Putamen (tissue), 1 donor: ENCODE measurements at places on chromosomes 5 and 9.

DNA sequence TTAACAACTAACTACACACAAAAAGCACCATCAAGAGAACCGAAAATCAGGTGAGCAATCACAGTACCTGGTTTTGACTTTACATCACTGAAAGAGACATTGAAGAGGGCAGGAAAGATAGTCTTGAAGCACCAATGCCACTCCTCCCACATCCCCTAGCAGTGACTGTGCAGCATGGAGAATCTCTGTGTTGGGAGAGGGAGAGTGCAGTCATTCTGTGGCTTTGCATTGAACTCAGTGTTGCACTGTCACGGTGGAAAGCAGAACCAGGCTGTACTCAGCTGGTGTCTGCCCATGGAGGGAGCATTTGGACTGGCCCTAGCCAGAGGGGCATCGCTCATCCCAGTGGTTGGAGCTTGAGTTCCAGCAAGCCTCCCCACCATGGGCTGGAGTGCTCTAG is 40.4 kb downstream of the C5 start:
- no peak for DNase-seq

GRCh38 chr5:130109152-130109551 is 204.9 kb downstream of the CHSY3 start:
- peak; percentile 33 for DNase-seq

GRCh38 chr9:2872931-2873323 is 29.0 kb upstream of the PUM3 start:
- DNase-seq = no peak

GRCh38 chr5:119179857-119180641 is 109.2 kb downstream of the DMXL1 start:
- no peak for DNase-seq

DNA sequence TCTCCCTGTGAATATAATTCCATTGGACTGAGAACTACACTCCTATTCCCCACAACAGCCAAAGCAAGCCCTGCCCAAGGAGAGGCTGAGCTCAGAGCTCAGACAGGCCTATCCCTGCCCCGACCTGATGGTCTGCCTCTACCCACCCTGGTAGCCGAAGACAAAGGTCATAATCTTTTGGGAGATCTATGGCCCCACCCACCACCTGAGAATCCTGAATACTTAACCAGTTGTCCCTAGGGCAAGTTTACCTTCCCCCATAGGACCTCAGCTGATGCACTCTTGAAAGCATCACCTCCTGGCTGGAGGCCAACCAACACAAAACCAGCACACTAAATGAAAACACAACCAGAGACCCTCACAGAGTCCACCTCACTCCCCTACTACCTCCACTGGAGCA is 167.5 kb downstream of the PRR16 start:
- no peak for DNase-seq

DNA sequence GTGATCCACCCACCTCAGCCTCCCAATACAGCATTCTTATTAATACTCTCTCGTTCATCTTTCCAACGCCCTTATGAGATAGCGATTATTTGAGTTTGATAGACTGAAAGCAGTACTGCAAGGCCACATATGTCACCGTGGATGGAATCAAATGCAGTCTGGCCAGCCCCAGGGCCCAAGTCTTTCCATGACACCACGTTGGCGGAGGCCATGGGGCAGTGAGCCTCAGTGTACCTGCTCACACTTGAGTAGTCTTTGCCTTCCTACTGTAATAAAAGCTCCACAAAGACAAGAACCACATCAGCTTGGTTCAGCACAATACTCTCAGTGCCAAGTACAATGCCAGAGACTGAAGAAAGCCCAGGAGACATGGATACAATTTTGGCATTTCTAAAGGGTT is 88.5 kb downstream of the TTLL11 start:
- no peak for DNase-seq

DNA sequence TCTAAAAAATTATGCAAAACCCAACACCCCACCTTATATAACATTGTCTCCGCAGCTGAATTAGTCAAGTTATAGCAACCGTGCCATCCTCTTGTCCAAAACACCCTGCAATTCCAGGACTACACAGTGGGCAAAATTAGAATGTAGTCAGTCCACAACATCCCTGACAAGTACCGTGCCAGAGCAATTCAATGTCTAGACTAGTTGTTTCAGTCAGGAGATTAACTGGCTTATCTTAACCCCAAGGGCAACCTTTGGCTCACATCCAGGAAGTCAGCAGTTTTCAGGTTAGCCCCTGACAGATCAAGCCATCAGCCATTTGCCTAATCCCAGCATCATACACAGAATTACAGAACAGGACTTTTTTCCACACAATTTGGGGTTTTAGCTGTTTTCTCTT is 240.8 kb upstream of the TMEM161B start:
- DNase-seq = no peak

DNA sequence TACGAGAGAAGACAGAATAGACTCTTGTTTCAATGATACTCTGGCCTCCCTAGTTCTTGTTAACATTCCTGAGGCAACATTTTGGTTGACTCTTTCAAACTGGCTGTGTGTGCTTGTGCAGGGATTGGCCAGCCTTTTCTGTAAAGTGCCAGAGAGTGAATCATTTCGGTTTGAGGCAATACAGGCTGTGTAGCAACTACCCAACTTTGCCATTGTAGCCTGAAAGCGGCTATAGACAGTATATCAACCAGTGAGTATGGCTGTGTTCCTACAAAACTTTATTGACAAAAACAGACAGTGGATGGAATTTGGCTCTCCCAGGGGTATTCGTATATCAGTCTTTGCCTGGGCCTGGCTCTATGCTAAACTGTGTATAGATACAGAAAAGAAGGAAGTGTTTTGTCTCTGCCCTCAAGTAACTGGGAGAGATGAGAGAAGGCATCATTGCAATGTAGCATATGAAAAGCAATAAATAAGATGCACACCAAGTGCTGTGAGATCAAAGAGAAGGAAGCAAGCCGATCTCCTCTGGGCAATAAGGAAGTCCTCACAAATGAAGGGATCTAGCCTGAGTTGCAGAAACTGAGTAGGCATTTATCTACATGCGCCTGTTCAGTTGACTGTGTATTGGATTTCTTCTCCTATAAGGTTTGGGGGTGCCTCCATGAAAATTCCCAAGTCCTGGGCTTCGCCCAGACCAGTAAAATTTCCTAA is 568.0 kb upstream of the KLF4 start:
- no peak for DNase-seq

DNA sequence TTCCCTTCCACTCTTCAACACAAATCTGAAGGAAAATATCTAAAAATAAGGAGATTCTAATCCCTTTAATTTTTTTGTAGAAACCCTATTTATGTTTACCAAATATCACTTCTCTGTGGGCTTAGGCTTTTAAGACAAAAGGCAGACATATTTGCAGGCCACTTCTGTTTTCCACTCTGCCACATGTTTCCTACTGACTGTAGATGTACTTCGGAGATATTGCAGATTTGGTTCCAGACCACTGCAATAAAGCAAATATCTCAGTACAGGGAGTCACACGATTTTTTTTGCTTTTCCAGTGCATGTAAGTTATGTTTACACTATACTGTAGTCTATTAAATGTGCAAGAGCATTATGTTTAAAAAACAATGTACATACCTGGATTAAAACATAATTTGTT is 219.0 kb downstream of the SREK1 start:
- no peak for DNase-seq

GRCh38 chr9:92181296-92181695 is 66.1 kb upstream of the SPTLC1 start:
- no peak for DNase-seq

DNA sequence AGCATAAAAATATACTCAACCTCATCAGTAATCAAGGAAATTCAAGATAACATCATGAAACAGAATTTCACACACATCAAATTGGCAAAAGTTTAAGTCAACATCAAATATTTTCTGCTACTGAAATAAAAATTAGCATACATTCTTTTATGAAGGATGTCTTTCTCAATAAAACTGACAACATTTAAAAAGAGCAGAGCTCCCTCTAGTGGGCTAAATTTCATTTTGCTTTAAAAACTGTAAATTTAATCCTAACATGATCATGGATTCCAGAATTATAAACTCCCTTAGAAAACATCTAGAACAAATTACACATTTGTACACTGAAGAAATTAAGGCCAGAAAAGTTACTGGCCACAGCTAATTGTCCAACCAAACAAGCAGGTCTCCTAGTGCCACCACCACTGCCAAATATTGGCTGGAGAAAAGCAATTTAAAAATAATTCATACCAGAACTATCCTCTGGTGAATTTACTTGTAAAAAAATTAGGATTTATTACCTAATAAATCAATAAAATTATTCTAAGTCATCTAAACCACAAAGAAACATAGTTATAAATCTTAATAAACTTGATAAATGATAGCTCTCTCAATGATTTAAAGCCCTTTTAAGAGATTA is 31.2 kb downstream of the DEPDC1B start:
- DNase-seq = no peak

GRCh38 chr9:129319076-129319937 is 141.2 kb upstream of the IER5L start:
- DNase-seq = no peak

DNA sequence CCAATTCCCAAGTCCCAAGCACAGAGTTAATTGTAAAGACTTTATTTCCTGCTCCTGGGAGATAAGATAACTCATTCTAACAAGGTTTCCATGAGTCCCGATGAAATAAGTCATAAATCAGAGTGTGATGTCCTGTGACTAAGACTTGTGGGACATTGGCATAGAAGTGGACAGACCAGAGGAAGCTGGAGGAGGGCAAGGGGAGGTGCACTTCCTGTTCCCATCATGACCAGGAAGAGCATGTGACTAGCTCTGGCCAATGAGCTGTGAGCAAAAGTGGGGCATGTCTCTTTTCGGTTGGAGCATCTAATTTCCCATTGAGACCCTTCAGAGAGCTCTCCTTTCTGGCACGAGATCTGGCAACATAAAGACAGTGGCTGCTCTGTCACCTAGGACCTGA is 100.4 kb downstream of the ZNF354C start:
- no peak for DNase-seq

GRCh38 chr9:109033941-109034700 is 20.8 kb upstream of the CTNNAL1 start:
- DNase-seq = no peak

DNA sequence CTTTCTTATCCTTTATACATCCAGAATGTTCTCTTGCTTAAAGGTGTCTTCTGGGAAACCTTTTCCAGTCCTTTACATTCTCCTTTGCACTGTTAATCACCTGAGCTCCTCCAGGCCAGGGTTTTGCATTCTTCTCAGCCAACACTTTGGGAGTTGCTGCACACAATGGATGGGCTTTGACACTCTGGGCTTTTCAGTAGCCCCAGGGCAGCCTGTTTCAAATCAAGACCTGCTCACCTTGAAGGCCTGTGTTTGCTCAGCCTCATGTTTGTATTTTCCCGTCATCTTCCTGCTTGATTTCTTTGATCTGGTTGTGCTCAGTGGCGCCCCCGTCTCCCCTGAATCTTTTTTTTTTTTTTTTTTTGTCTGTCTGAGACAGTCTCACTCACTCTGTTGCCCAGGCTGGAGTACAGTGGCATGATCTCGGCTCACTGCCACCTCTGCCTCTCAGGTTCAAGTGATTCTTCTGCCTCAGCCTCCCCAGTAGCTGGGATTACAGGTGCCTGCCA is 41.0 kb downstream of the DMRT1 start:
- no peak for DNase-seq

DNA sequence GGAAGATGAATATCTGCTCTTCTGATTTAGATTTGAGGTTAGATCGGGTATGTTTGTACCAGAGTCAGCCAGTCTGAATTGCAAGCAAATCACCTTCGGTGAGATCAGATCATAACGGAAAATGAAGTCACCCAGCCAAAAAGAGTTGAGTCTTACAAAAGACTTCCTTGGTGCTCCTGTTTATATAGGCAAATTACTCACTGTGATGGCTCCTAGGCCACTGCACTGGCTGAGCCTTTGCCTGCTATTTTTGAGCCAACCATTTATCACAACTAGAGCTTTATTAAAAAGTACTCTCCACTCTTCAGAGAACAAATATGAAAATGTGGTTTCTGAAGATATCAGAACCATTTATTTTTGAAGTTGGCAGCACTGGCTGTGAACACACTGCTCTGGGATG is 277.7 kb upstream of the PCSK5 start:
- DNase-seq = no peak

- no peak for DNase-seq
These were observed 1.6 kb downstream of the PLCXD3 start for GRCh38 chr5:41508696-41509398.

- no peak for DNase-seq
These were observed 56.8 kb downstream of the ANGPTL2 start for GRCh38 chr9:127065592-127065991.

DNA sequence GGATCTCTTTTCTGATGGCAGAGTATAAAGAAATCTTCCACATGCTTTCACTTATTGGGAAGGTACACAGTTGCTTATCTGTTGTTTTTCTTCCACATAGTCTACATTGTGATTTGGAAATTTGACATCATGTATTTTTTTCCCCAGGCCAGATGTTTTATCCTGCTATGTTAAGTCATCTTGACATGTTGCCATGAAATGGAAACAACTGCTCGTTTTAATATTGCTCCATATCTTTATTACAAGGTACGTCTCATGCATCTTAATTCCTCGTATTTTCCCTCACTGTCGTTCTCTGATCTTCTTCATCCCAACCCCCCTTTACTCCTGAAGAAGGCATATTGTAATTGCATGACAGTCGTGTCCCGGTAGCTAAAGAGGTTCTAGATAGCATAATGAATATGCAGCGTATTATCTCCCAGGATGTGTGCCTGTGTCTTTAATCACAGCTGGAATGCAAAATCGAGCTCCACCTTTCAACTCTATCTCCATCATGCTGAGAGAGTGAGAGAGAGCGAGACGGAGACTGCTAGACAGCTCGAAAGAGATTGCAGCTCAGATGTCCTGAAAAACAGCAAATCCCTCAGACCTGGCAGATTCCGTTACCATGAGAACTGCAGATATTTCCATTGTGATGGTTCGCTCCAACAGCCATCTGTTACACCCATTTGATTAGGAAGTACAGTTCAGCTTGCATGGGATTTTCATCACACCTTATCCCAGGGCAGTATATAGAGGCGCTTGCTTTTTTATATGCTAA is 281.7 kb downstream of the TMEM38B start:
- no peak for DNase-seq

GRCh38 chr5:174329738-174330137 is 284.2 kb downstream of the NSG2 start:
- no peak for DNase-seq

DNA sequence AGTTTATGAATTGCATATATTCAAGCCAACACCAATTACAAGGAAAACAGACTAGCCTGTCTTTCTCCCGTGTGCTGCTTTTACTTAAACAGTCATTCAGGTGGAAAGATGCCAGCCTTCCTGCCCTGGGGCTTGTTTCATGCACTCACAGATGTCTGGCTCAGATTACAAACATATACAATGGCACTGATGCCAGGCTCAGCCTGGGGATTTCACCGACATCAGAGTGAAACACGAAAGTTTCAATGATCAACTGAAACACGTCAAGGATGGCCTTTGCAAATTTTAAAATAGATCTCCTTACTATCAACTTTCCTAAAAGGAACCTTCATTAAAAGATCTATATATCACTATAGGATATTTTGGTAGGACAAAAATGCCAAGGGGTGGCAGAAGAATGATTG is 1576.5 kb downstream of the EFNA5 start:
- DNase-seq = no peak

GRCh38 chr9:124251605-124252378 is 6.0 kb upstream of the NEK6 start:
- DNase-seq = no peak
